ENCODE measurements at places on chromosomes 16 and 17.

GRCh38 chr16:50735629-50736122 lies 6.2 kb upstream of the CYLD start:
- DNase-seq = no peak

DNA sequence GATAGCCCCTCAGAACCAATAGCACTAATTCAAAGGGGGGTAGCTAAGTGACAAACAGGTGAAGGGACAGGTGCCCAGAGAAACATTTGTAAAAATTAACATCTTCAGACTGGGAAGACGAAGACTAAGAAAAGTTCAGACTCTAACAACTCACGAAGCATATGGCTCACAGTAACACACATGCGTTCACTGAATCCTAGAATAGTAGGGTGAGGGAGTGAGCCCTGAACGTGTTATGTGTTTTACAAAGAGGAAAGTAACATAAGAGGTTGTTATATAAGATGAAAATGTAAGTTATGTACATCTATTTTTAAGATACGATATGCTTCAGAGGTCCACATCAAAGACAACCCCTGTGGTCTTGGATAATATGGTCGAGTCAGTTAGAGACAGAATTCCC lies 15.2 kb downstream of the GSG1L2 start:
- DNase-seq = no peak

GRCh38 chr16:65876056-65876408 lies 490.5 kb upstream of the CDH5 start:
- DNase-seq = no peak

DNA sequence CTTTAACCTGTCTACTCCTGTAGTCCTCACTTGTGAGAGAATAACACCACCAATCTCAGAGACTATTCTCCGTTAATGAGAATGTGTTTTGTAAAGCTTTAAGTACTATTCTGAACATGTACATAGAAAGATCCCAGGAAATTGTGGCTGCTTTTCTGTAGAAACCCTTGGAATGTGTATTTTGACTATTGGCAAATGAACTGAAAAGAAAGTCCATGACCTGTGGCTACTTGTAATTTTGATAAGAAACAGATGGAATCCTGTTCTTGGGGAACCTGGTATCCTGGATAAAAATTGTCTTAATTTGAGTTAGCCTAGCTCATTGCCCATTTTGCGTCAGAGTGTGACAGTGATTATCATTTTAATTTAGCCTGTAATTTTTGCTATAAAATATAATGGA lies 9.1 kb downstream of the CTCF start:
- DNase-seq = no peak

GRCh38 chr17:7283471-7284216 lies 2.1 kb downstream of the SLC2A4 start:
- no peak for DNase-seq

DNA sequence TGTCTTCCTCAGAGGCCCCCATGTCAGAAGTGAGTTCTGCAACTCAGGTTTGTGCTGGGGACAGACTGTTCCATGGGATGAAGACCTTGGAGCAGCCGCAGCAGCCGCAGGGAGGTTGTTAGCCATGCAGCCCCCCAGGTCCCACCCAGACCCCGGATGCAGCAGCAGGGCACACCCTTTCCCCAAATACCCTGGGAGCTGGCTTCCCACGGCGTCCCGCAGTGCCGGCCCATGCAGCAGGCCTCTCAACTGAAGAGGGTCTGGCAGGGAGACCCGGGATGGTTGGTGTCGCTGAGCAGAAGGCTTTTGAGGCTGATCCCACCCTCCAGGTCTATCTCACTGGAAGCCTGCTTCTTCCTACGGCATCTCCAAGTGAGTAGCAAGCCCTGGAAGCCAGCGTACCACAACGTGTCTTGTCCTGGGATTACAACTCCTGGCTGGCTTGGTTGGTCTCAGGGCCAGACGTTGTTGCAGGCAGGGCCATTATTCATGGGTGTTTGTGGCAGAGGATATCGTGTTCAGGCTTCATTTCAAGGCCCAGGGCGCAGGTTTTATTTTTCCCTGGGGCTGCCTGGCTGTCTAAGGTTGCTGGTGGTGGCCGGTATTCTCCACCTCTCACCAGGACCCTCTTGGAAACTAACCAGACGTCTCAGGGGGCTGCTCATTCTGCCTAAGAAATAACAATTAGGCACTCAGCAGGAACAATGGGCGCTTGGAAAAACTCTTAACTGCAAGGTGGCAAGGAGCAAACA lies 223.2 kb downstream of the C16orf95 start:
- DNase-seq = no peak

- DNase-seq = peak; percentile 72
These were observed 696.9 kb downstream of the WWOX start for GRCh38 chr16:78796221-78796866.

GRCh38 chr17:205148-205669 lies 23.8 kb upstream of the DOC2B start:
- DNase-seq = peak; percentile 31

DNA sequence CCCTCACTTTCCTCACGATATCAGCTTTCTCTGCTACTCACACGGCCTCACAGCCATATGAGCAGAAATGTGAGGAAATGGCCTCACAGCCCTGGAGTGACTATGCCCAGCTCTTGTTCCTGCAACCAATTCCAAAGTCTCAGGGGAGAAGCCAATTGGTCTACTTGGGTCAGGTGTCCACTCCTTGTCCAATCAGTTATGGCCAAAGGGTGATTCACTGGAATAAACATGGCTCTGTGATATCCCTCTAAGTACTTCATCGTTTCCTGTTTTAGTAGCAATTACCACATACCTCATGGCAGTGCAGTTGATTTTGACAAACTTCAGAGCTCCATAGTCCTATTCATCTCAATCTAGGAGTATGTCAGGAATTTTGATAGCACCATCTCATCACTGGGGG lies 195.4 kb downstream of the KATNIP start:
- DNase-seq = no peak

DNA sequence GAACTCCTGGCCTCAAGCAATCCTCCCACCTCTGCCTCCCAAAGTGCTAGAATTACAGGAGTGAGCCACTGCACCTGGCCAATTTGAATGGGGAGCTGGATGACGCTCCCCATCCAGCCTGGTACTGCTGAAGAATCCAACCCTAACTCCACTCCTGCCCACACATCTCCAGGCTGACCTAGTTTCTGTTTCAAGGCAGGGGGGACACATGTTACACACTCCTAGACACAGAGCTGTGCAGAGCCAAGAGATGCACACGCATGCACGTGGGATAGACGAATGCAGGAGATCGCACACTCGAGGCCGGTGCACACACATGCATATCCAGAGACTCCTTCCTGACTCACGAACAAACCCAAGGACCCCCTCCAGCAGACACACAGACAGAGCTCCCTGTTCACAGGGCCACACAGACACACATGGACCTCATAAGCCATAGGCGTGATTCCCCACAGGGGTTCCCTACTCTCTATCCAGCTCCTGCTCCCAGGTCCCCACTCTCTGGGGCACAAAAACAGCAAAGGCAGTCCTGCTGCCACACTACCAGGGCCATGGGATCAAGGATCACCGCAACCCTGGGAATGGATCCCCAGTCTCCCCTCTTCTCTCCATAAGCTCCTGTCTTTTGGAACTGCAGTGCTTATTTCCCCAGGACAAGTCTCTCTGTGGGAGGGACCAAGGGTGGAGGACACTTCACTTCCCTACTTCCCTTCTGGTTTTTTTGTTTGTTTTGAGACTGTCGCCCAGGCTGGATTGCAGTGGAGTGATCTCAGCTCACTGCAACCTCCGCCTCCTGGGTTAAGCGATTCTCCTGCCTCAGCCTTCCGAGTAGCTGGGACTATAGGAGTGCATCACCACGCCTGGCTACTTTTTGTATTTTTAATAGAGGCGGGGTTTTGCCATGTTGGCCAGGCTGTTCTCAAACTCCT lies 14.4 kb downstream of the EPOP start:
- no peak for DNase-seq

DNA sequence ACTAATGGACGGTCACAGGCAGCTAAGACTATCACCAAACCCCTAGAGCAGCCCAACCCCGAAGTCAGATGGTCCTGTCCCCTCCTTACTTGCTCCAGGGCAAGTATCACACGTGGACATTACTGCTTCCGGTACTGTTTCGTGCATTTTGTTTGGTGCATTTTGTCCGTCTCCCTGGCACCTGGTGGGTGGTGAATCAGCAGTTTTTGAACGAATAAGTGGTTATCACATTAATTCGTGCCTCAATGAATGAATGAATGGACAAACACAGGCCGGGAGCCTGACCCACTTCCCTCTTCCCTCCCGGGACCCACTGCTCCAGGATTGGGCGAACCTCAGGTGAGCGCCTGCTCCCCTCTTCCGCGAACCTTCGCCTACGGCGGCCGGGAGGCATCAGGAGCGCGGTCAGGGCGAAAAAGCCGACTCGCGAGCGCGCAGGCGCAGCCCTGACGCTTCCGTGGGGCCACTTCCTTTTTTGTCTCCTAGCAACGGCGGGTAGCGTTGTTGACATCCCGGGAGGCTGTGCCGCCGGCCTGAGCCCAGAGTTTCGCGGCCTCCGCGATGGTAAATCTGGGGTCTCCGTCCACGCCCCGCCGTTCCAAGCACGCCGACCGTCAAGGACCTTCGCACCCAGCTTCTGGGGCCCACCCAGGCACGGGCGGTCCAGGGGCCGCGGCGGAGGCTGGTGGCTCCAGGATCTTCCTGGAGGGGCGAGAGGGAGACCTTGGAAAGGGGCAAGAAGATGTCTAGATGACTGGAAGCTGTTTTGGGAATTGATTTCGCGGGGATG lies at the start of gene DYNLRB2:
Gene DYNLRB2, plus strand, starts transcription at position 478 of the 790 bp plus-strand sequence. Its CDS starts 84 bp downstream, at position 562.
- DNase-seq = peak; percentile 97

- no peak for DNase-seq
These were observed 46.7 kb downstream of the ACTG1 start for GRCh38 chr17:81465910-81466309.

DNA sequence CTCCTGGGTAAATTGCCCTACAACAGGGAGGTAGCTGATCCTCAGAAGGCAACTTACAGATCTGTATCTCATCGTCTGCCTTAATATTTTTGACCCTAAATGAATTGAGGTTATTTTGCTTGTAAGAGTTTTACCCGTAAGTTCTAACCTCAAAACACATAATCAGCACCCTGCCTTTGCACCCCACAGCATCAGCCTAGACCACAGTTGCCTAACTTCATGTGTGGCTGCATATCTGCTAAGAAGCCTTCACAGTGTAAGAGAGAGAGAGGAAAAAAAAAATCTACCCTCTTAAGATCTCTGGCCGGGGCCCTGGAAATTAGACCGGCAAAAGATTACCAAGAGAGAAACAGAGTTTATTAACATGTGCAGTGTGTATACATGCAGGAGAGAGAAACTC lies 76.9 kb downstream of the ARHGAP44 start:
- DNase-seq = no peak

- DNase-seq = no peak
These were observed 17.5 kb downstream of the RAB11FIP3 start for GRCh38 chr16:442976-443375.

DNA sequence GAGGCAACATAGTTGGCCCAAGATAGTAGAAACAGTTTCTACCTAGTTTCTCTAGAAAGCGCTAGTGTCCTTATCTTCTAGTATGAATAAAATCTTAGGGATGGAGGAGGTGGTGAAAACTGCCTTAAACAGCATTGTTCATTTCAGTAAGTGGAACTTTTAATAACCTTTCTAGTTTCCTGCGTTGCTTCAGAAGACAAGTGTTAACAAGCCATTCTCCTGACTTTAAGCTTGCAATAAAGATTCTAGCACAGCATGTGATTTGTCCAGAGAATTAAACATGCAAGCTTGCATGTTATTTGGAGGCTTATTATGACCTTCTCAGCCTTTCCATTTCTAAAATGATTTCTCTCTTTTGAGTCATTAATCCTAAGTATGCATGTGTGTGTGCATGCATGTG lies 72.3 kb downstream of the TANGO6 start:
- no peak for DNase-seq

GRCh38 chr16:87806261-87806640 lies 40.5 kb upstream of the KLHDC4 start:
- DNase-seq = no peak

DNA sequence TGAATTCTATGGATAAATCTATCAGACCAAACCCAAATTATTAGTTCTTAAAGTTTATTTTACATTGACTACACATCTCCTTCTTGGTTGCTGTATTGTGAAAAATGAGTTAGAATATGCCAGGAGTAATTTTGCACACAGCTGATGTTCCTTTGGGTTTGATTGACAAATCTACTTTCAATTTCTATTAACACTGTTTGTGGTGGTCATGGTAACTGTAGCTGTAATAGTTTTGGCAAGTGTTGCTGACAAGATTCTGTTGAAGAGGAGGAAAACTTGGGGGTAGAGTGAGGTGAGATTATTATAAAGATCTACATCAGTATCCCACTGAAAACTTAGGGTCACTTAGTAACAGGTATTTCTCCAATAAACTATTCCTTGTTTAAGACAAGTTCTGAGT lies 30.3 kb downstream of the MRTFB start:
- DNase-seq = no peak

- DNase-seq = no peak
These were observed 56.1 kb downstream of the PLXDC1 start for GRCh38 chr17:39095309-39095686.

GRCh38 chr17:43553573-43553972 lies 7.4 kb upstream of the ETV4 start:
- no peak for DNase-seq

DNA sequence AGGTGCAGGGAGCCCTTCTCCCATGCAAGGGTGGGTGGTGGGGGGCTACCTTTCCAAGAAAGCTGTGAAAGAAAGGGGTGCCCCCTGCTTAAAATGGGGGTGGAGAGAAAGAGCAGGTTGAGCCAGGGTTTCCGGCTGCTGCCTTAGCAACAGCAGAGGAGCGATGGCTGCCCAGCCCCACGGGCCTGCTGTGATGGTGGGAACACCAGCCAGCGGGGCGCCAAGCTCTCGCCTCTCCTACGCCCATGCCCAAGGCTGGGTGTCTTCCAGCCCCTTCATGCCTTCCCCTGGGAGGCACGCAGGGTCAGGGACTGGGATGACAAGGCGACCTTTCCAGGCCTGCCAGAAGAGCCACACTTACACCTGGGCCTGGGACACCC lies 3.0 kb downstream of the FMNL1 start:
- DNase-seq = no peak

DNA sequence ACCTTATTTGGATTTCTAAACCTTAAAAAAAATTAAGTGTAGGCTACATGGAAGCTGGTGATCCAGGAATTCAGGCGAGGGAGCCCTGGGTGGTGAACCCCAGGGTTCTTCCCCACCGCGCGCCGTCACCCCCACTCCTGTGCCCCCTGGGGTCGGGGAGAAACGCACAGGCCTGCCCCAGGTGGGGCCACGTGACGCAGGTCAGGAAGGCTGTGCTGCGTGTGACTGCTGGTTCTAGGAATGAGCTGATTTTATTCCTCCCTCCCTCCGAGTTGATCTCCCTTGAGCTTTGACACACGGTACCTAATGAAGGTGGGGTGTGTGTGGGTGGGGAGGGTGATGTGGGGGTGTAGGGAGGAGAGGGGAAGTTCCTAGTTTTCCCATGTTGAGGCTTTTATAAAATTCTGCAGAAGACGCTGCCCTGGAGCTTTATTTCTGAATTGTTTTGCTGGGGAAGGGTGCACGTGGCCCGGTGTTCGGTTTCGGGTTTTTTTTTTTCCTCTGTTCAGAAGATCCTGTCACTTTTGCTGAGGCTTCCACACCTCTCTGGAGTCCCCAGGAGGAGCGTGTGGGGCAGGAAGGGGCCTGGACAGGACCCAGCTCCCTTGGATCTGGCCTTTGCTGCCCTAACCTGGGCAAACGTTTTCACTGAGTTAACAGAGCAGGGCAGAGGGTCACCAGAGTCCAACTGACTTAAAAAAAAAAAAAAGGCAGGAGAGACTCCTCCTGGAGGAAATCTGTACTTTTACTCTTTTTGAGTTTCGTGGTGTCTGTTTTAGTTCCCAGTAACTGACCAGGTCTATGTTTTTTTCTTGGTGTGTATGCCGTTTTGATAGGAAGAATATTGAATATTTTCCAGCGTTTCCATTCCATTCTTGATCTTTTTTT lies 55.8 kb upstream of the GSE1 start:
- DNase-seq = no peak

All from head of caudate nucleus (tissue), 42 donors.